Right kidney (tissue), 9 donors: ENCODE measurements at places on chromosomes 5 and 9.

DNA sequence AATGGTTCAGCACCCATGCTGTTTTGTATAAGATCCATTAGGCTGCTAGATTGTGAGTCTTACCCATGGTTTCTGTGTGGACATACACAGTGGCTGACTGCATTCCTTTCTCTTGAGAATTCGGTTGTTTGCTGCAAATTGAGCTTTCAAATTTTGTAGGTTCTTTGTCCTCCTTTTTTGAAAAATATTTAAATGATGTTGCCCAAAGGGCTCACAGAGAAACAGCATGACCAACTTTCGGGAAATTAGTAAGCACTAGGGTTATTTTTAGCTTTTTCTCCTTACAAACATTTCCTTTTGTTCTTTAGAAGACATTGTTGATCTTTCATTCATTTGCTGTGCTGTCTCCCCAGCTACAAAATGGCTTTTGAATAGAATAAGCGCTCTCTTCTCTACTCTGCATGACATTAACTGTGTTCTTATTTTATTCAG lies 79.4 kb downstream of the NLN start:
- no peak for DNase-seq

GRCh38 chr5:127936439-127936972 lies 147.1 kb upstream of the SLC12A2 start:
- DNase-seq: no peak

- DNase-seq: no peak
Measured at GRCh38 chr5:1256776-1257175, 31.6 kb downstream of the SLC6A18 start.

GRCh38 chr5:98581112-98581997 lies 192.1 kb upstream of the RGMB start:
- no peak for DNase-seq

- no peak for DNase-seq
Measured at GRCh38 chr5:172077664-172078425, 71.4 kb upstream of the FBXW11 start.

DNA sequence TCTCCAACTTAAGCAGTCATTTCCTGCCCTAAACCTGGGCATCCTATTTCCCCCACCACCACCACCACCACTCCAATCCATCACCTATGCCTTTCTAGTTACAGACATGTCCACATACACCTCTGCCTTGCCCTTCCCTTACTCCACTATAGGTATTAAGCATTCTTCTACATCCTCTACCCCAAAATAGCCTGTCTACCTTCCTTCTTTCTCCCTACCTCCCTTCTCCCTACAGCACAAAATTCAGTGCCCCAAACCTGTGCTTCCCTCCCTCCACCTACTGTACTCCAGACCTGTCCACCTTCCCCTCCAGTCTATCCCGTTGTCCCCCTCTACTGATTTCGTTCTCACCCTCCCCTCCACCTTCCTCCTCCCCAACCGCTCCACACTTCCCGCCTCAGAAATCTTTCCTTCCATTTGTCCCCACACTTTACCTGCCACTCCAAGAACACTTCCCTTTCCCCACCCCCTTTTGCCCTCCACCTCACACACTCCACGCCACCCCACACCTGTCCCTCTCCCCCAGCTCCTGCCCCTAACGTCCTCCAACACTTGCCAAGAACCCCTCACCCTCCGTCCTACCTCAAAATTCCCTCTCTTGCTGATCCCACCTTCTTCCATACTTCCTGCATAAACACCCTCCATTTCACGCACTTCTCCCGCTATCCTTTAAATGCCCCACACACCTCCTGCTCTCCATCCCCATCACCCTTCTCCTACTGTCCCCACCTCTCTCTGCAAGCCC lies 1.6 kb downstream of the STRBP start:
- no peak for DNase-seq

DNA sequence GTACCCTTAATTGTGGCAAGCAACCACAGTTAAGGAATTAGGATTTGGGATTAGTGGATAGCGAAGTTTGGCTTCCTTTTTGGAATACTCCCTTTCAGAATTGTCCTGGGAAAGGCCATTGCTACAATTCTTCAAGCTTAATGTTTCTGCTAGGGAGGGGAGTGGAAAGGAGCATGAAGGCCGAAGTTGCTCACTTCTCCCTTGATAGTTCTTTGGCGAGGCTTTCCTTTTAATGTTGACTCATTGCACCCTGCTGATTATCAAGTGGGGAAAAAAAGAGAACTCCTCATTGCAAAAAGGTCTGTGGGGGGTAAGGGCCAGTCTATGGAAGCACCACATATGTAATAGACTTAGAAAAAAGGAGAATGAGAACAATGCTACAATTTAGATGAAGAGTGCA lies 30.7 kb downstream of the GRIN3A start:
- no peak for DNase-seq

GRCh38 chr5:72747826-72748225 lies 68.6 kb upstream of the TNPO1 start:
- no peak for DNase-seq

DNA sequence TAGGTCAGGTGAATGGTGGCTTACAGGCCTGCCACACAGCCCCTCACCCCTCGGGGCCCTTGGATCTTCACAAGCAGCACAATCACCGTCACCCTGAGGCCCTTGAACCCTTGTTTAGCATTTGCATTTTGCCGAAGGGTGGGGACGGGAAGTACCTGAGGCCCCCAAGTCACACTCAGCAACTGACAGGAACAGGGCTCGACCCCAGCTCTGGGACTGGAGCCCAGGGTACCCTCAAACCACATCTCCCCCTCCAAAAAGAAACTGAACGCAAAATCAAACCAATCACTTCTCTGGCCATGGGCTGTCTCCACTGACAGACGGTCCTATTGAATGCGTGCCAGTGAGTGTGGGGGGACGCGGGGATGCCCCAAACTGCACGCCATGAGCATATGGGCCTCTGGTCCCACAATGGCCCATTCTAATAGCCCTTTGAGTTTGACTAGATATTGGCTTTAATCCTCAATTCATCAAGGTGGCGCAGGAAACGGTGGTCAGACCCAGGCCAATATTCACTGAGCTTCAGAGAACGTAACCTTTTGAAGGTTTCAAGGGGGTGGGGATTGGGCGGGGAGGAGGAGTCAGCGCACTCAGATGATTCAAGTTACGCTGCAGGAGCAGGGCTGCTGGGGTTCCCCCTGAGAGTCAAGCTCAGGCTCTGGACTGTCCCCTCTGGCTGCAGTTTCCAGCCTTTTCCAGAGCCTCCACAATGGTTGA lies 176.0 kb downstream of the DAB2IP start:
- no peak for DNase-seq

DNA sequence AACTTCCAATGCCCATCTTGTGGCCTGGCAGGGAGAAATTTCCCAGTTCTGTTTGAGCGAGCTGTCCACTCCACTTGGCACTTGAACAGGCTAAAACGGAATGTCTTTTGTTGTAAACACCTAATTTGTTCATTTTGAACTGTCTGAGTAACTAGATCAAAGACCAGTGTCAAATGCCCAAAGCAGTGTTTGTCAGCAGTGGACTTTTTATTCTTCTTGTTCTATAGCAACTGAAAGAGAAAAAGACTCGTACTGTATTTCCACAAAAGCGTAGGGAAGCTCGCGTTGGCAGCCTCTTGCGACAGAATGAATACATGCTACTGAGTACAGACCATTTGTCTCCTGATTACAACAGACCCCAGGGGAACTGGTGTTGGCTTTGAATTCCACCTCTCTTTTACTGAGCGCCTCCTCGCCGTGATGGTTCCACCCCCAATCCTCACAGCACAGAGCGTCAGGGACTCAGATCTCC lies 601.8 kb upstream of the ZNF608 start:
- DNase-seq: no peak

DNA sequence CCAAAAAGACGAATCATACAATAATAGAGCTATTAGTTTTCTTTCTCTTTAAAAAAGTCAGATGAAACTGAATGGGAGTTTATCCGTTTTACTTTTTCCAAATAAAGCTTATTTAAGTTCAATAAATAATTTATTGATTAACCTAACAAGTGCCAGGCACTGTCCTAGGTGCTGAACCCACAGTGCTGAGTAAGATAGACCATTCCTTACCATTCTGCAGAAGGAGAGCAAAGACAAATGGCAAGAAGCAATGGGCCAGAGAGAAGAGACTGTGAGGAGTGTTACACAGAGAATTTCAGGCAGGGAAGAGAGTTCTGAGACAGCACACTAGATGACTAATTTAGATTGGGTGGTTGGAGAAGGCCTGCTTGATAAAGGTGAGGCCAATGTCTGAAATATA lies 127.2 kb downstream of the AUH start:
- no peak for DNase-seq

DNA sequence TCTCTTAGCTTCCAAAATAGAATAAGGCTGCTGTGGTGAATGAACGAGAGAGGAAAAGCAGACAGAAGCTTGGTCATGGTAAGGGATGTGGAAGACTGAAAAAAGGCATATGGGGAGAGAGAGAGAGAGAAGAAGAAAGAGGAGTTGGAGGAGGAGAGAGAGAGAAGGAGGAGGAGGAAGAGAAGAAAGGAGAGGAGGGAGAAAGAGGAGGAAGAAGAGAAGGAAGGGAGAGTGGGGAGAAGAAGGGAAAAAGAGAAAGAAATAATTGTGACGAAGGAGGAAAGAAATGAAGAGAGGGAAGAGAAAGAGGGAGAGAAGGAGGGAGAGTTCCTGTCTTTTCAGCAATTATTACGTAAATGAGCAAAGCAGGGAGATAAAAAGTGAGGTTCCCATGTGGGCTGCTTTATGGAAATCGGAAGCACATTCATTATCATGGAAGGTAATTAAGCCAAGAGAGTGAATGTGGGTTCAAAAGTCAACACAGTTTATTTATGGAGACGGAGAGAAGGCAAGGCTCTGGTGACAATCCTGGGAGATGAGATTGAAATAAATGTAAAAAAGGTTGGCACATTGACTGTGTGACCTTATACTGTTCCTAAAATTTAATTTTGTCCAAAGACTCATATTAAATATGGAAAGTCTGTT lies 611.2 kb downstream of the KIF4B start:
- DNase-seq: no peak

DNA sequence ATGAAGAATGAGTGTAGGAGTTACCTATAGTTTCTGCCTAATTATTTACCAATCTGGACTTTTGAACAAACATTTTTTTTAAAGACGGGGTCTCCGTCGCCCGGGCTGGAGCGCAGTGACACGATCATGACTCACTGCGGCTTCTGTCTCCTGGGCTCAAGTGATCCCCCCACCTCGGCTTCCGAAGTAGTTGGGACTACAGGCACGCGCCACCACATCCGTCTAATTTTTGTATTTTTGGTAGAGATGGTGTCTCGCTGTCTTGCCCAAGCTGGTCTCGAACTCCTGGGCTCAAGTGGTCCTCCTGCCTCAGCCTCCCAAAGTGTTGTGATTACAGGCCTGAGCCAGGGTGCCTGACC lies 1.5 kb downstream of the CTNNA1 start:
- peak; percentile 17 for DNase-seq

DNA sequence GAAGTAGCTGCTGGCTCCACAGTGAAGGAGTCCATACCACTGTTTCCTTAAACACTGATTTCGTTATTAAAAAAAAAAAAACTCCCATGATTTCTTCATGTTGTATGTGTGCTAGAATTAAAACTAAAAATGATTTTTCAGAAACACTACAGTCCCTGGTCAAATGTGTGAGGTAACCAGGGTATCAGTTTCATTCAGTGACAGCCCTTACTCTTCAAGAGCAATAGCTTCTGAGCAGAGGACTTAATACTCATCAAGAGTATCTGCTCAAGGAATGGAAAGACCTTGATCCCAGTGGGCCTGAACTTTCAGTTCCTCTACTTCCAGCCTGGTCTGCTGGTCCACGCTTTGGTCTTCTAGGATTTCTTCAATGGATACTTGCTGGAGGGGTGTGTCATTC lies 95.1 kb downstream of the BNC2 start:
- no peak for DNase-seq

DNA sequence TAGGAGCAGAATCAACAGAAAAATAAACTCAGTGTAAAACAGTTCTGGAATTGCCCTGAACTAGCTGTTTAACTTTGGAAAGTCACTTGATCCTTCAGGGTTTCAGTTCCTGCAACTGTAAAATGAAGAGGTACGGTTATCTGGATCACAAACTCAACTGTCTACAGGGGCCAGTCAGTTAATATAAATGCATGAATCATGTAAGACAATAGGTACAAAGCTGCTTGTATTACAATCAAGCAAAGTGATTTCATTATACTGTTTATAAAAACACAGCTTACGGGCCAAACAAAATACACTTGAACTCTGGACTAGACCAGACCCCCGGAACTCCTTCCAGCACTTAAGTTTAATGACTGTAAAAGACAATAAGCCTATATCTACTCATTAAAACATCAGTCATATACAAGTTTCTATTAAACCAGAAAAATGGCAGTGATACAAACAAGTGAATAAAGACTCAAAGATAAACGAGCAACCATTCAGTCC lies 73.0 kb downstream of the MRPS27 start:
- no peak for DNase-seq

DNA sequence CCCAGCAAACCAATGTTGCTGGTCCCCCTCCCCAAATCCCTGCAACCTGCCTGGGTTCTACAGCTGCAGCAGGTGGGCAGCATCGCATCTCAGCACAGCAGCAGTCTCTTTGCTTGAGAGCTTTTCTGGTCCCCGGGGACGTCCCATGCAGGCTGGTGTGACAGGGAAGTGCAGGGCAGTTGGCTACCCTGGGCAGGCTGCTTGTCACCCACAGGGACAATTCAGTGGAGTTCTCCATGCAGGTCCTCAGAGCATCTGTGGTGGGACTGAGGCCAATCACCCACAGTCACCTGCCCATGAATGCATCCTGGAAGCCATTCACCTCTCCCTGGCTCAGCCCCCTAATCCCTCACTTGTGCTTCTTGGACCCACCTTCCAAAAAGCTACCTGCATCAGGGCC lies 43.9 kb upstream of the SEMA4D start:
- DNase-seq: no peak

DNA sequence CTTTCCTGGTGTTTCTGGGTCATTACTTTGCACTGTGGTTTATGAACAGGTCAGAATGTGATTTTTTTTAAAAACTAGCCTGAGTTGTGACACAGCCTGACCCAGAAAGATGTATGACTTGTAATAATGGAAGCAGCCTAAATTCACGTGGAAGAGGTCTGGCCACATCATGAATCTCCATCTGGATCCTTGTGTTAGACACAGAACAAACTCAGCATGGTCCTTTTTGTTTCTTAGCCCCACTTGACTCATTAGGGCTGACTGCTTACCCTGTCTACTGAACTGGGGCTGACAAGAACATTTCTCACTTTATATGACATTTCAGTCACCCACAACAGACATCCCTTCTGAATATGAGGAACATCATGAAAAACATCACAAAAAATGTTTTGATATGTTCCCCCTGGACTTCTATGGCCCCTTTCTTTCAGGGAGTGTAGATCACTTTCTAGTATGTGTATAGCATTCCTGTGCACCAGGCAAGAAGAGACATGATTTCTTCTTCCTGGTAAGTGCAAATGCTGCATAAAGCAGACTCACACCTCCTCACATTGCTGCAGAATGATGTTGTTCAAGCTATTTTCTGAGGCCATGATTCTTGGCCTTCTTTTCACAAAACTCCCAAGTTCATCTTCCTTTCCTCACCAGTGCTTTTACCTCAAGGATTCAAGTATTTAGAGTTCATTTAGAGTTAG lies 52.3 kb downstream of the ZNF622 start:
- DNase-seq: no peak
